ENCODE measurements at places on chromosomes 2 and 18.

GRCh38 chr2:176755537-176756135, 457.0 kb upstream of the HNRNPA3 start:
- DNase-seq, result no peak

DNA sequence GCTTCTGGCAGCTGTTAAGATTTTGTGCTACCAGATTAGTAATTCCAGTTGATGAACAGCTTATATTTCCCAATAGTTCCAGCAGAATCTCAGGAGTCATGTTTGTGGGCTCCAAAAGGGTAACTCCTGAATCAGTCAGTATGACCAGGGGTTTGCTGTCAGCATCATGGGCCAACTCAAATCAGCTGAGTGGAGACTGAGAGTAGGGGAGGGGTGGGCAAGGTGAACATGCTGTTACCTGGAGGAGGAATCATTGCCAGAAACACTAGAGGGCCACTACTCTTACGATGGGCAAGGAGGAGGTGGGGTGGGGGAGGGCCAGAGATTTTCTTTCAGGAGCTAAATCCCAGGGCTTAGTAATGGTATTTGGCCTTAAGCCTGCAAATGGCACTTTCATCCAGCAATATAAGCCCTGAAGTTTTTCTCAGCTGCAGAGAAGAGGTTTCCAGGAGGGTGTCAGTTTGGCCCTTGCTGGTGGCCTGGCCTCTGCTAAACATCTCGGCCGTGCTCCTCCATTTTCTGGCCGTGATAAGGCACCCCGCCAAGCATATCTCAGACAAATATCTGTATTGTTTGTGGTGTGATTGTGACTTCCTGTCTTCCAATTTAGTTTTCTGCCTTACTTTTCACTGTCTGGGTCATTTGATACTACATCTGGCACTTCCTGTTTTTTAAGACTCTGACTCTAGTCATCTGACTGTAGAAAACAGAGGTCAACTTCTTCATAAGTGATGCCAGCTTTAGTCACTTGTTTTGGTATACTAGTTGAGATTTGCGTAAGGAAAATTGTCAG, 120.5 kb upstream of the CXCR4 start:
- DNase-seq, result no peak

GRCh38 chr18:75799449-75800330, 372.2 kb upstream of the SMIM21 start:
- DNase-seq, result no peak

- DNase-seq, result no peak
These were observed 667.4 kb upstream of the GCFC2 start for GRCh38 chr2:76378140-76378539.

GRCh38 chr2:12928197-12928774, 211.6 kb downstream of the TRIB2 start:
- peak; percentile 81 for DNase-seq

- no peak for DNase-seq
These were observed 276.4 kb downstream of the RPIA start for GRCh38 chr2:88967844-88968243.

- DNase-seq, result peak; percentile 7
These were observed 1267.1 kb downstream of the LRP1B start for GRCh38 chr2:140863713-140864112.

DNA sequence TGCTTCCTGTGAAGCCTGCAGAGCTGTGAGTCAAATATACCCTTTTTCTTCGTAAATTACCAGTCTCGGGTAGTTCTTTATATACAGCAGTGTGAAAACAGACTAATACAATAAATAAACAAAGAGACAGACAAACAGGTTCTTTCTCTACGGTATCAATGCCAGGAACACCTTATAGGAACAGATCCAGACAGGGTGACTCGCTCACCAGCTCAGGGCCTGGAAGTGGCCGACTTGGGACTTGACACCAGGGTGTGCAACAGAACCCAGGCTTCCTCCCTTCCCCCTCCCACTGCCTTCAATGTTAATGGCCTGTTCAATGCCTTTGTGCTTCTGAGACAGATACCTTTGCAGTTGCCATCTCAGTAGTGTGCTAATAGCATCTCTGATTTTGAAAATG, 309.5 kb downstream of the ALK start:
- no peak for DNase-seq

DNA sequence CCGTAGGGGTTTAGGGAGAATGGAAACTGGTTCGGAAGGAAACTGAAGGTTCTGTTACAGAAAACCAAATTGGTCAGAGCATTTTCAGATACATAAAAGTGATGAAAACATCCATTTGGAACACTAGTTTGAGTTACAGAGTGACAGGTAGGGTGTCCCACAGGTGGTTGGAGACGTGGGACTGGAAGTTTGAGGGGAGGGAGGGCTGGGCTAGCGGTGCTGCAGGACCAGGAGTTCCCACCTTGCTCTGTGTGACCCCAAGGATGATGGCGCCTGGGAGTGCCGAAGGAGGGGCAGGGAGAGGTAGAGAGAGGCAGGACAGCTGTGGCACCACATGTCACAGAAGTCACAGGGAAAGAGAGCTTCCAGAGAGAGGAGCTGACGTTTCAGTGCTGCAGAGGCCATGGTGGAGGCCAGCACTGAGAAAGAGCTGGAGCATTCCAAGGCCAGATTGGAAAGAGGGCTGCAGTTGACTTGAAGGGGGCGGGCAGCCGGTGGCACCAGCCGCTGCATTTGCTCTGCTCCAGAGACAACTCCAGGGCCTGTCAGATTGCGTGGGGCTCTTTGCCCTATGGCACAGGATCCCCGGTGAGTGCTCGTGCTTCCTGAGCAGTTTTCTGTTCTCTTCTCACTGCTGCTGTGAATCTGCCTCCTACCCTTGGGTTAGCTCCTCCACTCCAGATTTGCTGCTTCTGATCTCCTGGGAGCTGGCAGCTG, 56.2 kb upstream of the FOSL2 start:
- no peak for DNase-seq

Measured in AG09309 (cell line).